BJ (cell line): ENCODE measurements at places on chromosomes 3 and 15. TPM values are rescaled to one million over a fixed set of nuclear protein-coding genes. Genes with fewer than 3 reads are reported as not detected.
A peak's percentile ranks its signal among the peaks of the same experiment; 100 is the strongest.

DNA sequence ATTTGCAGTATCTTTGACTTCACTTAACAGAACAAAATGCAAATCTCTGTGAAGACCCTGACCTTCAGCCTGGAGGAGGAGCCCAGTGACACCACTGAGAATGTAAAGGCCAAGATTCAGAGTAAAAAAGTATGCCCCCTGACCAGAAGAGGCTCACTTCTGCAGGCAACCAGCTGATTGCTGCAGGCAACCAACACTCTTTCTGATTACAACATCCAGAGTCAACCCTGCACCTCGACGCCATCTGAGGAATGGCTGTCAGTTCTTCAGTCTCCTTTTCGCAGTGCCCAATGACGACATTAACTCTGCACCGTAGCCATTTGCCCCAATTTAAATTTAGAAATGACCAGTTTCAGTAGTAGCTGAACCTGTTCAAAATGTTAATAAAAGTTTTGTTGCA, 14.9 kb downstream of the ATP13A3 start:
- DNase-seq, result no peak

IL20RB gene
- 3.2 and 4.0 TPM in 2 replicates for polyA plus RNA-seq

GRCh38 chr3:187183210-187183862, 13.9 kb upstream of the RTP1 start:
- no peak for DNase-seq

DNA sequence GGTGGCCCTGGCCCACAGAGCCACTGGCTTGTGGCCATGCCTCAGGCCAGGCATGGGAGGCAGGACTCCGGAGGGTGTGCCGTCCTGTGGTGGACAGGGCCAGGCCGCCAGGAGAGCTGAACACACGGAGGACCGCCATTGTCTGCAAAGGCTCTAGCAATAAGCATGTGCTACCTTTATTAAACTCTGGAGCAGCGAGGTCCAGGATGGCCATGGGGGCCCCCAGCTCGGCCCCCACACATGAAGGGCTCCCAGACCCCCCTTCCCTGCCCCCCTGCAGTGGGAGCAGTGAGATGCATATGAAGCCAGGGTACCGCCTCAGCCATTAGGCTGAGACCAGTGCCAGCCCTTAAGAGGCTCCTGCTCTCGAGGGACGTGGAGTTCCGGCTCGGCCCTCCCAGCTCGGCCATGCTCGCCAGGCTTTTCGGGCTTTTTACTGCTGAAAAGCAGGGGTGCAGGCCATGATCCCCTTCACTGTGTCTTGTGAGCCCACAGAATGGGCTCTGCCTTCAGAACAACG, 2.7 kb downstream of the AMIGO3 start:
- DNase-seq, result no peak

GOLGA6L7 gene
- not detected in 2 replicates for polyA plus RNA-seq

DNA sequence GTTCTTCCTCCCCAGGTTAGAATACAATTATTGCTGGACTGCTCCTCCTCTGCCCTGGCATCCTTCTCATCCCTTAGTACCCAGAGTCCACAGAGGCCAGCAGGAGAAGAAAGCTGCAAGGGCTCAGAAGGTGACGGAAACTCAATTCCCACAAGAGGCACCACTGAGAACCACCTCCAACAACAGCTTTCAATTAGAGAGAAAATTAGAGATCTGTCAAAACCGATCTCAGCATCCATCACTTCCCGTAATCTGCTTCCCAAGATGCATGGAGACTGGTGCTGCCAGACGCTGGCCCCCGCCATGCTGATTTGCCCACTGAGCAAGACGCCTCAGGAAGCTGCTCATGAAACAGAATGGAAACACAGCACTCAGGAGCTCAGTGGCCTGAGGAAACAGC, 135.0 kb upstream of the PRICKLE2 start:
- DNase-seq, result no peak

DNA sequence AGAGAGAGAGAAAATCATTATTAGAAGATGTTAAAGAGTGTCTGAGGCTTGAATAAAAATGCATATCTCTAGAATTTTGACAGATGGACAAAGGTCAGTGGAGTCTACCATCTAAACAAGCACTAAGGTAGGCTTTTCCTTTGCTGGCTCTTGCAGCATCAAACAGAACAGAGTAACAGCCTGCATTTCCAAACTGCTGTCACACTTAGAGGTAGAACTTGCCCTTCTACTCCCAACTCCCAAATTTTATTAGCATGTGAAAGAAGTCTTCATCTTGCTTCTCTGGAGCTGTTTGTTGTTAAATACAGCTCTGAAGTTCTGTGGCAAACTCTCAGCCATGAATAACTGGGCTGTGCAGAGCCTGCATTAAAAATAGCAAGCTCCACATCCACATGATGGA, 4.1 kb upstream of the MB21D2 start:
- no peak for DNase-seq

DNA sequence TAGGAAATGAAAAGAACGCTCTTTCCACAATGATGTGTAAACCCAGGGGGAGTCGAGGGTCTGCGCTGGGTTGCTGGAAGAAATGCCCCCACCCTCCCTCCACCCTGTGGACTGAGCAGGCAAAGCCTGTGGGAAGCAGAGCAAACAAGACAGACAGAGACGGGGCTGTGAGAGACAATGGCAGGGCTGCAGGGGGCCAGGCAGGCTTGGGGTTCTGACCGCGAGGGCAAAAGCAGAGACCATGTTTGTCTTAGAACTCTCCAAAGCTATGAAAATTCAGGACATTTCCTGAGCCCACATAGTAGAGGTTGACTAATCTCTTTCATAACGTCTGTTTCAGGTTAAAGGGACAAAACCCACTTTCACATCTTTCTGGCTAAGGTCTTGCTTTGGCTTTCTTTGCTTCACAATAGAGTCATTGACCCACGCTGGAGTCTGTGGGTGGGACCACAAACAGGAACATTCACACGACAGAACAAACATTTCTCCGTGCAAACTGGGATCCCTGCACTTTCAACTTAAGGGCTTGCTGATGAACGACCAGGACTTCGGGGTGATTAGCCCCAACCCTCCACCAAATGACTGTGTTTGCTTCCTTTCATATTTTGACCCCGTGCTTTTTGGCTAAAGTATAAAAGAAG, 156.0 kb upstream of the TPM1 start:
- DNase-seq, result no peak

DNA sequence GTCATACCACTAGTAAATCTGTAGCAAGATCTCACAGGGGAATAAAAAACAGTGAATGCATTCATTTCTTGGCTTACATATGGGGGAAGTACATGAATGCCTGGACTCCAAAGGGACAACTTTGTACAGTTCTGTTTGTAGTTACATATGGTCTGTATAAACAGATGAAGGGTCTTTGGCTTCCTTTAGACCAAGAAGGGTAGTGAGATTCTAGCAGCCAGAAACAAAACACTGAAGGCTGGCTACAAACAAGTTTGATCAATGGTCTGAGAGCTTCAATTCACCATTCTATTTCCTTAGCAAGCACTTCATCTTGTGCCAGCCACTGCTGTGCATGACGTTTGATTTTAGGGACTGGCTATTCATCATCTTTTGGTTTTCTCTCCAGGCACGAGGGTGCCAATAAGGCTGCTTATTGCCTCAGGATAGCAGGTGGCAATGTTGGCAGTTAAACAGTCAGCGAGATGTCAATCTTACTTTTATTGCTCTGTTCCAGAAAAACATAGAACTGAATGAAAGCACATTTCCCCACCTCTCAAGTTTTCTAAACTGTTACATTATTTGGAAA, 313.7 kb upstream of the COL8A1 start:
- DNase-seq, result no peak

ACKR2 gene
- 0.15 TPM in 1 of 2 replicates, not detected in the other for polyA plus RNA-seq

COL6A5 gene
- not detected in 2 replicates for polyA plus RNA-seq

DNA sequence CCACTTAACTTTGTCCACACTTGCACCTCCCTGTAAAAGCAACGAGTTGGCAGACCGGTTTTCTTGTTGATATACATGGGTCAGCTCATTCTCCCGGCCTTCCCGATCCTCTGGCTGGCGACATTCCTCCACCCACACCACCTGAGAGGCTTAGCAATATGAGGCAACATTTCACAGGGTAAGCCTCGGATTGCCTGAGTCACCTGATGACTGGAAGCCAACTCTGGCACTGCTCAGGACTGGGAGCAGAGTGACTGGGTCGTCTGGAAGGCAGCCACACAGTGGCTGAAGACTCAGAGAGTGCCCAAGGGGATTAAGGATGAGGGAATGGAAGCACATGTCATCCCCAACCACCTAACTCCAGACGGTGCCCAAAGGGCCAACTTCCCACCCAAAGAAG, 9.8 kb downstream of the HOMER2 start:
- no peak for DNase-seq

KPNA4 gene
- 9.8 and 20.7 TPM in 2 replicates for polyA plus RNA-seq

DNA sequence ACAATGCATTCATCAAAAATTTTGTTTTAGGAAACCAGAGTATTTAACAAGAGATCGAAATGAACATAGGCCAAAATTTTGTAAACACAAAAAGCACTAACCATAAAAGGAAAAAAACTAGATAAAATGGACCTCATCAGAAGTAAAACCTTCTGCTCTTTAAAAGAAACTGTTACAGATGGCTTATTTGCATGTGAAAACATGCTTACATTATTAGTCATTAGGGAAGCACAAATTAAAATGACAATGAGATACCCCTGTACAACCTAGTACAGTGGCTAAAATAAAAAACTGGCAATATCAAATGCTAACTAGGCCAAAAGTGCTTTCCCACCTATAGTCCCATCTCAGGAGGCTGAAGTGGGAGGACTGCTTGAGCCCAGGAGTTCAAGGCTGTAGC, 19.3 kb downstream of the UBR1 start:
- DNase-seq, result no peak

DNA sequence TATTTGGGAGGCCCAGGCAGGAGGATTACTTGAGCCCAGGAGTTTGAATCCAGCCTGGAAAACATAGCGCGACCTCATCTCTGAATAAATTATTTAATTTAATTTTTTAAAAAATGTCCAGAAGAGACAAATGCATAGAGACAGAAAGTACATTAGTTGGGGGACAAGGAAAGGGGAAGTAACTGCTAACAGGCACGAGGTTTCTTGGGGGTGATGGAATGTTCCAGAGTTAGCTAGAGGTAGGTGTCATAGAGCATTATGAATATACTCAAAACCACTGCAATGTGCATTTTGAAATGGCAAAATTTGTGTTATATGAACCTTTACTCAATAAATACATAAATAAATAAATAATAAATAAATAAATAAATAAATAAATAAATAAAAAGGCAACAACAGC, 31.7 kb upstream of the CYP11A1 start:
- DNase-seq, result no peak

TBC1D5 gene
- polyA plus RNA-seq, result 27.0 and 35.7 TPM in 2 replicates

DNA sequence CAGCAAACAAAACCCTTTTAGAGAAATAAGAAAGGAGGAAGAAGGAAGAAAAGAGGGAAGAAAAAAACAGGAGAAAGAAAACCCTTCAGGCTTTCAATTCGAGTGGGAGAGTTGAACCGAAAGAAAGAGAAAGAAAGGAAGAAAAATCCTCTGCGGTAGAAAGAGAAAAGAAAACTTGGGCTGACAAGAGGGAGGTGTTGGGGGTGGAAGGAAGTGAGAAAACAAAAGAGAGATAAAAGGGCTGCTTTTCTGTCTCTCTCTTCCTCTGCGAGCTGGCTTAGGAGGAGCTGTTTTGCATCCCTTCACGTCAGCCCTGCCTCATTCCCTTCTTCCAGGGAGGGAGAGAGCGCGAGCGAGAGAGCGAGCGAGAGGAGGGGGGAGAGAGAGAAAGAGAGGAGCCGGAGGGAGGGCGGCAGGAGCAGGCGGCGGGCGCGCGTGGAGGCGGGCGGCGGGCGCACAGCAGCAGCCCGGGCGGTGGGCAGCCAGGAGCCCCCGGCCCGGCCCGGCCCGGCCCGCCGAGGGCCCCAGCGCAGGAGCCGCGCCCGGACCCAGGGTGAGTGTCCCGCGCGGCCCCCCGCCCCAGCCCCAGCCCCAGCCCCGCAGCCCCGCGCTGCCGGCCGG, at the start of gene ZNF710:
TSS of gene ZNF710 (plus strand) at position 263 of the 621 bp plus-strand sequence. CDS start 65,814 bp downstream, outside the sequence.
- no peak for DNase-seq

DNA sequence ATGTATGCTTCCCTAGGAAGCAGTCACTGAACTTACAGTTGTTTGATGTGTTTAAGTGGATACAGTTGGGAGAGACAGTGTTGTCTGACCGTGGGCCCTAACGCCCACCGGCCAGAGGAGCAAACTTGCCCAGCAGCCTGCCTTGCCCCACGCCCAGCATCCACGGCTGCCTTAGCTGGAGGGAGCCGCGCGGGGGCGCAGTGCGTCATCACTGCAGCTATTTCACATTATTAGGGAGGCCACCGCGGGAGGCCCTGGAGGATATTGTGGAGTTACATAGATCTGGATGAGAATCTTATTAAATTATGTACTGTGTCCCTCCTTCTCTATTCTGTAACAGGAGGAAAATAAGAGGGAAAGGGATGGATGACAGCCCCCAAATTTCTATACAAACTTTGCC, 267.2 kb downstream of the GABRG3 start:
- no peak for DNase-seq

- DNase-seq, result no peak
Measured at GRCh38 chr3:217099-217813, 20.7 kb downstream of the CHL1 start.

DNA sequence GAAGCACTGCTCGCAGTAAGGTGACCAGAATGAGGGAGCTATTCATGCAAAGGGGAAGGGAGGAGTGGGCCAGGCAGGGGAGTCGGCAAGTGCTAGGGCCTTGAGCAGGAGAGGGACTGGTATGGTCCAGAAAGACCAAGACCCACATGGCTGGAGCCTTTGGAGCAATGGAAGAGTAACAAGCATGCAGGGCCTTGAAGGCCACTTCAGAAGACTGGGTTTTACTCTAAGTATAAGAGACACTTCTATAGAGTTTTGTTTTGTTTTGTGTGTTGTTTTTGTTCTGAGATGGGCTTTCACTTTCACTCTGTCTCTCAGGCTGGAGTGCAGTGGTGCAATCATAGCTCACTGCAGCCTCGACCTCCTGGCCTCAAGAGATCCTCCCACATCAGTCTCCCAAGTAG, 42.0 kb downstream of the BFSP2 start:
- DNase-seq, result no peak

DNA sequence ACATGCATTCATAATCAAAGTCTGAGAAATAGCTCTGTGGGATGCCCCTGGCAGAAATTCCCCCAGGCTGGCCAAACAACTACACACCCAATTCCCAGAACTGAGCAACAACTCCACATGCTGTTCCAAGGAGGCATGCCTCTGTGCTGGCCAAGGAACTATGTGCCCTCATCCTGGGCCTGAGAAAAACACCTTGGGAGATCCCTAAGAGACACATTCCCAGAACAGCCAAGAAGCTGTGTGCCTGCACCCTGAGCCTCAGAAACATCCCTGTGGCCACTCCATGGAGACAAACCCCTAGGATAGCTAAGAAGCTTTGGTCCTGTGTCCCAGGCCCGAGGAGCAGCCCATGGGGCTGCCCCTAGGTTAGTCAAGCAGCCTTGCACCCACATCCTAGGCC, 92.3 kb upstream of the MME start:
- DNase-seq, result no peak

- DNase-seq, result peak; percentile 48
Measured at GRCh38 chr3:189132231-189132671, 39.5 kb upstream of the TPRG1 start.
